ENCODE measurements at places on chromosomes 5 and 9.

DNA sequence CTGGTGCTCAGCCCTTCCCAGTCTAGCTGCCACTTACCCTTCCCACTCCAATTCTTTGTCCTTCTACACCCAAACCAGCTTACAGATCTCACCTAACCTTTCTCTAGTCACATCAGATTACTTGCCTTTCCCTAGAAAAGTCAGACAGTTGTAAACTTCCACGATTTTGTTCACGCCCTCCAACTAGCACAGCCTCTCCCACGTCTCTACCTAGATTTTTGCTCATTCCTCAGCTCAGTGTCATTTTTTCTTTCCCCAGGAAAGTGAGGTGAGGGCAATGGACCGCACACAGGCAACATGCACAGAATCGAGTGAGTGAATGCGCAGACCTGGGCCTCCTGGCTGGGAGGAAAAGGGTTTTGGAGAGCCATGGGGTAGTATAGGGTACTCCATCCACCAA is 20.9 kb upstream of the PRUNE2 start:
- no peak for DNase-seq

DNA sequence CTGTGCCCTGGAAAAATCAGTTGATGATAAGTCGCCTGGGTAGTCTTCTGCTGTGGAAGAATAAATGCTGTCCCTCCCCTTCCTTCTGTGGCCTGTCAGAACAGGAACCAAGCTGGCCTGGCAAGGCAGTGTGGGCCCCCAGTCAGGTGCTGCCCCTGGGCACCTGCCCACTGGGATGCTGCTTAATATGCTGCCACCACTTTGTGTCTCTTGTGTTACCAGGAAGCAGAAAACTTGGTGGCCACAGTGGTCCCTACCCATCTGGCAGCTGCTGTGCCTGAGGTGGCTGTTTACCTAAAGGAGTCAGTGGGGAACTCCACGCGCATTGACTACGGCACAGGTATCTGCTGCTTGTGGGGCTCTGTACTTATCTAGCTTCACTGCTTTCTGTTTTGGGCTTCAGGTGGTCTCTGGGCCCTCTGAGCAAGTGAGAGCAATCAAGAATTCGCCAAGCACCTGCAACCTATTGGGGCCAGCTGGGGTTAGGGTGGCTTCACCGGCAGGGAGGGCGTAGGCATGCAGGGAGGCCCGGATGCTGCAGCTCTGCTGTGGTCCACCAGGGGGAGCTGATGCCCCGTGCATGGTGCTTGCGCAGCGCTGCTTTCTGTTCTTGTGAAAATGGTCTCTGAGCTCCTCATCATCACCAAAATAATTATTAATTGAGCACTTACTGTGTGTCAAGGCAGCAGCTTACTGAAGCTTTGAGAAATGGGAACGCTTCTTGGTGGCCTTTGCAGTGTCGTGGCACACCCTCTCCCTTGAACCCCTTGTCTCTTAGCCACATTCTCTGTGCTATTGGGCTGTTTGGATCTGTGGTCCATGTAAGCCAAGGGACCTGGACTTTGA is 20.3 kb downstream of the PTPA start:
- DNase-seq, result peak; percentile 70

DNA sequence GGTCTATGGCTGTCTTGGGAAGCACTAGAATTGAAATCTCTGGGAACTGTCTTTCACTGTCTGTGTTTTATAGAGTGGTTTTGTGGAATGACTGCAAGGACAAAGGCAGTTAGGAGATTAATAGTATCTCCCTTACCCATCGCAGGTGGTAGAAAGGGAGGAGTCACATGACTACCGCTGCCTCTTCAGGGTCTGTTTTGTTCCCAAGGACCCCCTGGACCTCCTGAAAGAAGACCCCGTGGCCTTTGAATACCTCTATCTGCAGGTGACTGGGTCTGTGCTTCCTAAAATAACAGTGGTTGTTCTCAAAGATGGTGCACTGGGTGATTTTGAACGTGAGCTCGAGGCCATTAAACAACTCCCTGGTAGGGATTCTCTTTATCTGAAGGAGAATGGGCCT is 22.8 kb upstream of the TRMT10B start:
- DNase-seq, result no peak

DNA sequence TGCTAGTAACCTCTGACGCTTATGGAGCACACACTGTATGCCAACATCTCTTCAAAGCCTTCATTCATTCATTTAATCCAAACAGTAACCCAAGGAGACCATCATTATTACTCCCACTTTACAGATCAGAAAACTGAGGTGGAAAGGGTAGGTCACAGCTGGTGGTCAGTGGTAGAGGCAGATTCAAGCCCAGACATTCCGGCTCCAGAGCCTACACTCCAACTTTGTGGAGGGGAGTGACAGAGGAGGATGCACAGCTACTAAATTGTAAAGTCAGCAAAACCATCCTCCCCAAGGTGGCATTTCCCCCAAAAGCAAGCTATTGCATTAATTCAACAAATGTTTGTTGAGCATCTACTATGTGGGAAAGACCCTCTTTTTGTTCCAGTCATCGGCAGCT is 110.5 kb upstream of the CPEB4 start:
- DNase-seq, result no peak

GRCh38 chr5:13477118-13477737 is 467.3 kb downstream of the DNAH5 start:
- peak; percentile 20 for DNase-seq
